Astrocyte of the cerebellum (primary cell): ENCODE measurements at places on chromosomes 6 and 20.

DNA sequence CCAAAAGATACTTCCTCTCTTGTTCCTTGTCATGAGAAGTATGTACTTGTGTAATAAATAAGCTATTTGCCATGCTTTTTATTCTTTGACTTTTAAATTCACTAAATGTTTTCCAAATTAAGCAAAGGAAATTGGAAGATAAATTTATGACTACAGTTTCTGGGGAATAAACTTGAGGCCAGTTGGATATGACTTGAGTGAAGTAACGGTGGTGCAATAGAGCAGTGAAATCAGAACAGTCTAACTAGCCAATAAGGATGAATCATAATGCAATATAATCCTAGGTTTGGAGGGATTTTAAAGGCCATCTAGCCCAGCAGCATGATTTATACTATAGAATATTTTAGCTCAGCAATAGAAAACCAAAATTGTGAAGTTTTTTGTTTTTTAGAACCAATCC lies 183.8 kb upstream of the TCF21 start:
- DNase-seq = no peak

DNA sequence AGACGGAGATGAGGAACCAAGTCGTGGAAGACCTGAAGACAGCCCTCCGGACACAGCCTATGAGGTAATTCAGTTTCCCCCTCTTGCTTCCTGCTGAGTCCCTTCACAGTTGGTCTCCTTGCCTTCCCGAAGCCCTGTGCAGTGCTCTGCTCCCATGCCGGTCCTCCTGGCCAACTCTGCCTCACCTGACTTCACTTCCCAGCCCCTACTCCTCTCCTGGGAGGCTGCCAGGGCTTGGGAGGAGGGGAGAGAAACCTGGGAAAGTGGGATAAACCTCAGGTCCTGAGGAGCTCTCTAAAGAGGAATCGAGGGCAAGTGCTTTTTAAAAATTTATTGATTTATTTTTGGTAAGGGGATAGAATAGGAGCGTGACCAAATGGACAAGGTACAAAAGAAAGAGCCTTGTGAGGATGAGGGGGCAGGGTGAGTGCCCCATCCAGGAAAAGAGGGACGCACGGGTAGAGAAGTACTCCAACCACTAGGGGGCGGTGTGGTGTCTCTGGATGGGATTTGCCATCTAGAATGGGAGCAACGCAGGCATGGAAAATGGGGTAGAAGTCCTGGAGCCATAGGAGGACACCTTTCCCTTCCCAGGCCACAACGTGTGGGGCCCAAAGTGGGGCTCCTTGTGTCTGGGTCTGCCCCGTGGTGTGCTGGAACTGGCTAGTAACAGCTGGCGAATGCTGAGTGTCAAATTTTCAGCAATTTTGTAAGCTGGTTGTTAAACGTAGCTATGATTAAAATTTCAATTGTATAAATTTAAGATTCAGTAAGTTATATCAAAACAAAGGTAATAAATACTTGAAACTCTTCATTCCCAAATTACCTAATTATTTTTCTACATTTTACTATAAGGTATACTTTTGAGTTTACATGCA lies 69.0 kb downstream of the MOCS1 start:
- DNase-seq = no peak

GRCh38 chr6:15677822-15678221 lies 15.0 kb upstream of the DTNBP1 start:
- no peak for DNase-seq

- DNase-seq = no peak
Observed at GRCh38 chr6:55277646-55278045, 49.6 kb upstream of the GFRAL start.

DNA sequence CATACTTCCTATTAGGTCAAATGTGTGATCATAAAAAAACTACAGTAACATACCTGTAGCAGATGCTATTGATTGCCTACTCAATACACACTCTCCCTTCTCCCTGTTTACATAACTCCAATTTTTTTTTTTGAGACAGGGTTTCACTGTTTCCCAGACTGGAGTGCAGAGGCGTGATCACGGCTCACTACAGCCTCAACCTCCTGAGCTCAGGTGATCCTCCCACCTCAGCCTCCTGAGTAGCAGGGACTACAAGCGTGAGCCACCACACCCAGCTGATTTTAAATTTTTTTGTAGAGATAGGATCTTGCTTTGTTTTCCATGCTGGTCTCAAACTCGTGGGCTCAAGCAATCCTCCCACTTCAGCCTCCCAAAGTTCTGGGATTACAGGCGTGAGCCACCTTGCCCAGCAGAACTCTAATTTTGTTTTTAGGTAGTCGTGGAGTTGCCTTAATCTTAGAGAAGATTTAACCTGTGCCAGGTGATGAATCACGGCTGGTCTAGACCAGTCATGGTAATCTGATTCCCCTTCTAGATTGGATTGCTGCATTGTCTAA lies 14.0 kb upstream of the KIF3B start:
- DNase-seq = no peak

- no peak for DNase-seq
Observed at GRCh38 chr6:140079328-140079727, 704.9 kb upstream of the CITED2 start.

GRCh38 chr6:87756858-87757257 lies 54.8 kb upstream of the AKIRIN2 start:
- peak; percentile 81 for DNase-seq

DNA sequence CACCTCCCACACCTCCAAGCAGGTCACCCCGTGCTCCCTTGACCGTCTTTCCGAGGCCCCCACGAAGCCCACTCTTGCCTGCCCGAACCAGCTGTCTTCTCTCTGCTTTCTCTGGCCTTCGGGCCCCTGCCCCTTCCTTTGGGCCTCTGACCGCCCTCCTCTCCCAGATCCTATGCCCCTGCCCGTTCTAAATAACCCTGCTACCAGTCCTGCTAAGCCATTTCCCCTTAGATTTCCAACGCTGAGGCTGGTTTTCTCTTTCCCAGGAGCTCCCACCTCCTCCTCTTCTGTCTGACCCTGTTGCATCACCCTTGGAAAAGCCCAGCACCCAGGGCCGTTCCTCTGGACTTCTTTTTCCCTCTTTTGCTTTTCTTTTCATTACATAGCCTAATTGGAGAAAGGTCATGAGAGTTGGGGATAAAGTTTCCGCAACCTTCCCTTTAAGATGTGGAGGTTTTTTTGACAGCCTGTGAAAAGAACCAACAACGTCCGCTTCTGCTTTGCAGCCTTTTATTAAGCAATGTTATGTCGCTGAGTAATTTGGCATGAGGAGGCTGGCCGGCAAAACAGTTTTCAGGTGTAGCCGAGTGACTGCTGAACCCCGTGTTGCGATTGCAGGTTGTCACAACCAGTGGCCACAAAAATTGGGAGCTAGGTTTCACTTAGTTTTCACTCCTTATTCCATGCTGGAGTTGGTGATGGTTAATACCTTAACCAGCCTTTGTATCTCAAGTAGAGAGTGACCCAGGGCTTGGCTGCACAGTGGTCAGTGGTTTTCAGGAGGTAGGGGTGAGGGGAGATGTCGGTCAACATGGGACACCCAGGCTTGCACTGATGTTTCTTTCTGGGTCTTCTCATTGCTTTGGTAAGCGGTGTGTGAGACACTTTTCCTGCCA lies 970 bp downstream of the BLTP3A start:
- no peak for DNase-seq

DNA sequence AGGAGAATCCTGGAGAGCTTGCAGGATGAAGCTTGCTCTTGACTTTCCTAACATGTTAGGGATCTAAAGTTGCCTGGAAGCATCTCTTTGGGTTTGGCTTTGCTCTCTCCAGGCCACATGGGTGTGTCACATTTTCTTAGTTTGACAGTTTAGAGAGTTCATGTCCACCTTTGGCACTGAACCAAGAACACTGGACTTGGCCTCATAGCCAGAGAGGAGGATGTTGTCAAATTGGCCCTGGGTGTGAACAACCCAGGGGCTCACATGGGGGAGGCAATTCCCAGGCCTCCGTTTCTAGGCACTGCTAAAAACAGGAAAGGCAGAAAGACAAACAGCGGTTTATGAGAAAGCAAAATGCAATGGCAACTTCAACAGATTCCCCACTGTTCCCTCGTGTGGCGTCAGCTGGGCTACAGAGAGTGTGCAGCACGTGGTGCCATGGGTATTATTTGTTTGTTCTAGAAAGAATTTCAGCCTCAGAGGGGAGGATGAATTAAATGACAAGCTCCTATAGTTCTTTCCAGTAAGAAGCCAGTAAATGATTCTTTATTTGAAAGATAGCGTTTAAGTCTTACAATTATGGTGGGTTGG lies 93.9 kb downstream of the CLIC5 start:
- DNase-seq = no peak

- peak; percentile 97 for DNase-seq
Observed at GRCh38 chr6:160431226-160431625, 83.0 kb downstream of the SLC22A3 start.

DNA sequence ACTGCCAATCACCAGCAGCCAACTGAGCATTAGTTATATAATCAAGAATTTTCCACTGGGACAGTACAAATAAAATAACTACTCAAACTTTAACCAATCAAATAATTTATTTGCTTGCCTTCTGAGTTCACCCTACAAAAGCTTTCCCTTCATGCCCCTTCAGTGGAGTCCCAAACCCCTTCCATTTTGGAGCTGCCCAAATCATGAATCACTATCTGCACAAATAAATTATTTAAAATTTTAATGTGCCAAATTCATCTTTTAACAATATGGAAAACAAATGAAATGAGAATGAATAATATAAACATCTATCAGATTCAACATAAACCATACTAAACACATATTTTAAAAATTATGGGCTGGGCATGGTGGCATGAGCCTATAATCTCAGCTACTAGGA lies 85.9 kb downstream of the KIF13A start:
- no peak for DNase-seq

DNA sequence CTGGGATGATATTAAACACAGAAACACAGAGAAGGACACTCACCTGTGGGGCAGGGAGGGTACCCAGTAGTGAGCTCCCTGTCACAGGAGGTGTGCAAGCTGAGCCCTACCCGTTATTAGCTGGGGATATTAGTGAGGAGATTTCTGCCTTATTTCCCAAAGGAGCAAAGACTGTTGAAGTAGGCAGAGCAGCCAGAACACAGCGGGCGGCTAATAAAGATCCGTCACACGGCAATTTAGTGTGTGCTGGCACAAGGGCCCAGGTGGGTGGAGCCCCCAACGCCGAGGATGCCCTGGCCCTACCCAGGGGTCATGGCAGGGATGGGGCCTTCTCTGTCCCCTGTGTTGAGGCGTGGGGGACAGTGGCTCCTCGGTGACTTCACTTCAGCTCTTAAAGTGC lies 8.3 kb downstream of the VSTM2L start:
- no peak for DNase-seq

- DNase-seq = no peak
Observed at GRCh38 chr6:167501831-167502385, 177.0 kb downstream of the TTLL2 start.

DNA sequence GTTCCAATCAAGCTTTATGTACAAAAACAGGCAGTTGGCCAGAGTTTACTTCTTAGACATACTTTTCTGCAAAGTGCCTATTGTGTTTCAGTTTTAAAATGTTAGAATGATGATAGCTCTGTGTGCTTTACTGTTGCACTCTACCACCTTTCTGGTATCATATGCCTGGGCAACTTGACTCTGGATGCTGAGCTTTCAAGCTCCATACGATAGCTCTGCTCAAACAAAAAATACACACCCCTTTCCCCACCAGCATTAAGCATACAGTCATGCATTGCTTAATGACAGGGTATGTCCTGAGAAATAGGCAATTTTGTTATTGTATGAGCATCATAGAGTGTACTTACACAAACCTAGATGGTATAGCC lies 123.1 kb downstream of the RCAN2 start:
- DNase-seq = no peak

- DNase-seq = no peak
Observed at GRCh38 chr20:4912380-4913142, 88.7 kb downstream of the SLC23A2 start.
